Hematopoietic multipotent progenitor cell treated with erythropoietin and hydrocortisone succinate and interleukin-3 and kit ligand, for 4 days (in vitro differentiated cells): ENCODE measurements at places on chromosomes 6 and 20.

DNA sequence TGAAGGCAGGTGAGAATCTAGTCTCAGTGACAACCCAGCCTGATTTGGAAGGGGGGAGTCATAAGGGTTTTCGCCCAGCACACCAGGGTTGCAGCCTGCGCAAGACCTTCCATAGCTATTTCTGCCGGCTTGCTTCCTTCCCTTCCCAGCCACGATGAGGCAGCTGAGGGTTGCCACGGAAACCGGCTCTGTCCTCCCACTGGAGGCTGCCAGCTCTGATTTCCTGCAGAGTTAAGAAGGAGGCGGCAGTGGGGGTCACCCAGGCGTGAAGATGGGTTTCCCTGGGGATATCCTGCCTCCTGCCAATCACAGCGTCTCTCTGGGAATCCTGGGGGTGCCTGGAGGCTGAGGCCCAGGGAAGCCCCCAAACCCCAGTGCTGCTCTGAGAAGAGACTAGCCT, 23.1 kb upstream of the KCNB1 start:
- peak; percentile 8 for DNase-seq

DNA sequence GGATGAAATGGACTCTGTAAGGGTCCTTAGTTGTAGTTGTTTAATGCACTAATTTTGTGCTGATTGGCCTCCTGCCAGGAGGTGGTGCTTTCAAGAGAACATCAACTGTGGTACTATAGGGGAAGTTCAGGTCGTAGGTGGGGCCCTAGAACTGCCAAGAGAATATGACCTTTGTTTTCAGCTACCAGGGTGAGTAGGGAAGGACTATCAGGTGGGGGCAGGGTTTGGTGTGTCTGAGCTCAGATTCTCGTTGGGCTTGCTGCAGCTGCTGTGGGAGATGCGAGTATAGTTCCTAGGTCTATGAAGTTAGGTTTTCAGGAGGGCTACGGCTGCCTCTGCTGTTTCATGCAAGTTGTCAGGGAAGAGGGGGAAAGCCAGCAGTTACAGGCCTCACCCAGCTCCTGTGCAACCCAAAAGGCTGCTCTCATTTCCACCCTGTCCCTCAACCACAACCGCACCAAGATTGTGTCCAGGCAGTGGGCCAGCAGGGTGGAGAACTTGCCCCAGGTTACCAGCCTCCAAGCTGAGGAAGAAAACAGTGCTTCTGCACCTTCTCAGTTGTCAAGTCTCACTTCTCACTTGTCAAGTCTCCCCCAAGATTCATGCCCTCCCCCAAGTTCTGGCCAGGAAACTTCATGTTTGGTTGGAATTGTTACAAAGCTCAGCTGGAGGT, 626.5 kb upstream of the MAP3K7 start:
- DNase-seq: no peak

DNA sequence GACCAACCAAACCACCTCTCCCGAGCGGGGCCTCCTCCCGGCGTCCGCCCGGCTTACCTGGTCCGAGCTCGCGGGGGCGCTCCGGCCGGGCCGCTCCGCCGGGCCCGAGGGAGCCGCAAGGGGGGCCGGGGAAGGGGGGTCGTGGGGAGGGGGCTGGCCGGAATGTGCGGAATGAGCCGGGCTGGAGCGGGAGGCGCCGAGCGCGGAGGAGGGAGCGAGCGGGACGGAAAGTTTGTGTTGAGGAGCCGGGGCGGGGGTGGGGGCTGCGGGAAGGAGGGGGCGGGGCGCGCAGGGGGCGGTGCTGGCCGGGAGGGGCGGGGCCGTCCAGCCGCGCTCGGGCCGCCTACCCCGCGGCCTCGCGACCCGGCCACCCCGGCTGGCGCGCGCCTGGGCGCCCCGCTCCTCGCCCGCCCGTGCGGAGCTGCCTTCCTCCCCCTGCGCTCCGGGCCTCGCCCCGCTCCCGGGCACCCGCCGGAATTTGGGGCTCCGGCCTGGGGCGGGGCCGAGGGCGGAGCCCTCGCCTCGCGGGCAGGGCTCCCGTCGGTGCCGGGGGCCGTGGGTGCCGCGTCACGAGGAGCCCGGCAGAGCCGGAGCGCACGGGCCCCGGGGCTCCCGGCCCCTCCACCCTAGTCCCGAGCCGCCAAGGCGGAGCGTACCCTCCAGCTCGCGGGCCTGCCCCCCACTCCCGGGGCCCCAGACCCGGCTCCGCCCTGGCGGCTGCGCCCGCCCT, at the start of gene TEAD3:
TSS of gene TEAD3 (minus strand) at position 239 of the 730 bp plus-strand sequence.
- peak; percentile 59 for DNase-seq

GRCh38 chr6:89843070-89843469, 13.4 kb downstream of the CASP8AP2 start:
- no peak for DNase-seq

DNA sequence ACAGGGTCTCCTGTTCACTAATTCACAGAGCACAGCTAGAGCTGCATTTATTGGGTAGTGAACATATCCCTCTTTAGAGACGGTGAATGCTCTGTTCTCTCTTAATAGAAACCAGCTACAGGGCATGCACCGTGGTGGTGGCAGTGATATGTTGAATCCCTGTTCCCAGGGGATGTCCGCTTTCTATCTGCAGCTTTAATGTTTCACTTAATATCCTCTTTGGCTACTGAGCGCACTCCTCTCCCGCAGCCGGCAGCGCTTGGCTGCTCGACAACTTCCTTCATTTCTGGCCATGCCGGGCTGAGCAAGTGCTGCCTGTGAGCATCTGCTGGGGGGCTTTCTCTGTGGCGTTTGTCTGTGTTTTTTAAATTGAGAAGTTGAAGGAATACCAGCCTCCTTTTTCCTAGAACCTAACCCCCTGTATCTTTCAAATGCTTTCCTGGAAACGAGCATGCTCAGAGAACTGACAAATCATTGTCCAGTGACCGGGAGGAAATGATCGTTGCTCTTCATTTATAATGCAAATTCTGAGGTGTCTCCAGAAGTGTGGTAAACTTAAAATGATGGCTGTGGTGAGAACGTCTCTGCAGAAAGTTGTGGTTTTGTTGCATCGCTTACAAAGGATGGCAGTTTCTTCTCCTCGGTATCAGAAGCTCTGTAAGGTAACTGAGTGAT, 297.9 kb downstream of the UTRN start:
- DNase-seq: peak; percentile 83

- no peak for DNase-seq
Observed at GRCh38 chr6:105326833-105327770, 75.8 kb downstream of the PREP start.

- no peak for DNase-seq
Observed at GRCh38 chr6:48597951-48598350, 487.0 kb upstream of the PTCHD4 start.

DNA sequence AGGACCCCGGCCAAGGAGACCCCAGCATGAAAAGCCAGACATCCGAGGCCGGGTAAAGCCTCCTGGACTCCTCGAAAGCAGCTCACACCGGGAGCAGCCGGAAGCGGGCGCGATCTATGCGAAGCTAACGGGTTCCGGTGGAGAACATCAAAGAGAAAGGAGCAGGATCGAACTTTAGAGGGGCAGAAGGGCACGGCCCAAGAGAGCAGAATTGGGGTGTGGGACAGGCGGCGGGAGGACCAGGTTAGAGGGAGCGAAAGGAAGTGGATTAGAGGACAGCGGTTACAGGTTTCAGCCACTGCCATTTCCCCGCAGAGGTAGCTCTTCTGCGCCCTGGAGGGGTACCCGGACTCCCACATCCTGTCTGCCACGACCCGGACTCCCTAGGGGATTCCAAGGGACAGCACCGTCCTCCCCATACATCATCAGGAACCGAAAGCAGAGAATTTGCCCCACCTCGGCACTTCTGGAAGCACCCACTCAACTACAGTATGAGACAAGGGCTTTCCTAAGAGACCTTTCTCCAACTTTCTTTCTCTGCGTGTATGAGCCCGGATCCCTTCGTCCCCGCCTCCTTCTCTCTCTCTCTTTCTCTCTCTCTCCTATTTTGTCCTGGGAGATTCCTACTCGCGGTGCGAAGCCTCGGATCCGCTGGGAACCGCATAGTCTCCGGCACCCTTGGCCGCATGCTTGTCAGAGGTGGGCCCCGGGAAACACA, 507 bp upstream of the VGLL2 start:
- DNase-seq: no peak

DNA sequence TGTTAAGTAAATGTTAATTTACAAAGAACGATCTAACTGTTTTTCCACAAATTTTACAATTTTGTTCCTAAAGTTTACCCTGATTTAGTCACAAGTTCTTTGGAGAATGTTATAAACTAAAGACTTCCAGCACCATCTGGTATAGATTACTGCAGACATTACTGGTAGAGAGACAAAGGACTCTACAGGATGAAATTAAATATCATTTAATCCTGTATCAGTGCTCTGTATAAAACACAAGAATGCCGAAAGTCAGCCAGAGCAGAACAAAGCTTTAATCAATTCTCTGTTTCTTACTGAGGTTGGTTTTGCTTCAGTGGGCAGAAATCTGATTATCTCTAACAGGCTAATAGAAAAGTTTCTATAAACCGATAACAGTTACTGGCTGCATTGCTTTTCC, 763.6 kb downstream of the TENT5A start:
- no peak for DNase-seq

DNA sequence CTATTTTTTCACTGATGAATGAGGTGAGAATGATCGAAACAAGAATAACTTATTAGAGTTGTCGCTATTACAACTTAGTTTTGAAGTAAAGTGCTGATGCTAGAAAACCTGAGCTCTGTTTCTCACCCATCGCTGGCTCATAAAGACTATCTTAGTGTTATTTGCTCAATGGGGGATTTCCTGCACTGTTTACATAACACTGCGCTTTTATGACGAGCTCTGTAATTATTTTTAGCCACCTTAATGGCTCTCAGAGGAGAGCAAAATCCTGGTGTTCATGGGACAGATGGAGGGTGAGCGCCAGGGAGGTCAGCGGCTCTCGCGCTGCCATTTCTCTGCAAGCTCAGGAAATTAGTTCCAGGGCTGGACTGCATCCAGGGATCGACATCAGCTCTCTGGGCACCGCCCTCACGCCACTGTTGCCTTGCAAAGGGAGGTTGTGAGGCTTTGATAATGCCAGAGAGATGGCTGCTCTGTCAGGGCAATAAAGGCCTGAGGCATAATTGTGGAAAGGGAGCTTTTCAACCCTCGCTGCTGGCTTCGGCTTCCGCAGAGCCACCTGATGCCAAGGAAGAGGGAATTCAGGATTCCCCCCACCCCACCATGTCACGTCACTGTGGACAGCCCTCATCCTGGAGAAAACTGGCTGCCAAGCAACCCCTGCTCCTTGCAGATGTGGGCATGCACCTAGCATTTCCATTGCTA, 72.0 kb downstream of the DACT2 start:
- peak; percentile 16 for DNase-seq

- DNase-seq: no peak
Observed at GRCh38 chr20:22939181-22939580, 95.9 kb upstream of the SSTR4 start.

- DNase-seq: peak; percentile 75
Observed at GRCh38 chr20:44056010-44056698, 130.8 kb downstream of the JPH2 start.

GRCh38 chr20:9401371-9401770, 113.0 kb upstream of the LAMP5 start:
- no peak for DNase-seq

DNA sequence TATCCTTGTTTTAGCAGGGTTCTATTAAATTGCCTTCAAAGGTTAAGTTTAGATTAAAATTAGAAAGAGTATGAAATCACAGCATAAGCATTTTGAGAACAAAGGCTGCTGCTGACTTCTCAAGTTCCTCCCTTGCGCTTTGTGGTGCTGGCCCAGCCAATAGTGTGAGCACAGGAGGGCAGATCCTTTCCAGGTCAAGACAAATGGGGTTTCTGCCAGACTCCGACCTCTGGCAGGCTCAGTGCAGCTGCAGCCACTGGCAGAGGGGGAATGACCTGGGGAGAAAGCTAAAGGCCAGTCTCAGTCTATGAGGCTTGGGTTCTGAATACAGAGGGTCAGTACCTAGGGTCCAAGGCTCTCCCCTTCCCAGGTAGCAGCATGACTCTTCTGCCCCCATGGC, 27.0 kb downstream of the CLIC5 start:
- no peak for DNase-seq

DNA sequence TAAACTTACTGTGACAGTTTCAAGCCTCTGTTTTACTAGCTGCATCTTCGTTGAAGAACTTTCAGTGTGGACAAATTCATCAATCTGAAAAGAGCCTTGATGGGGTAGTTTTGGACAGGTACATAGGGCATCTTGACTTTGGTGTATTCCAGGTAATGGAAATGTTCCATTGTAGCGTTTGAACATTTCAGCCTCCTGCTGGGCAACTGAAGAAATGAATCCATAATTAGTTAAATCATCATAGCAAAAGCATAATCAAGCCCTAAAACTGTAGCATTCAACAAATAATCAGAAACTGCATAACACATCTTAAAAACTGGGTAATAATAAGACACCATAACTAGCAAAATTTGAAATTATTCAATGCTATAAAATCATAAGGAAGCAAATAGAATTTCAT, 86.2 kb downstream of the AHI1 start:
- DNase-seq: peak; percentile 36

DNA sequence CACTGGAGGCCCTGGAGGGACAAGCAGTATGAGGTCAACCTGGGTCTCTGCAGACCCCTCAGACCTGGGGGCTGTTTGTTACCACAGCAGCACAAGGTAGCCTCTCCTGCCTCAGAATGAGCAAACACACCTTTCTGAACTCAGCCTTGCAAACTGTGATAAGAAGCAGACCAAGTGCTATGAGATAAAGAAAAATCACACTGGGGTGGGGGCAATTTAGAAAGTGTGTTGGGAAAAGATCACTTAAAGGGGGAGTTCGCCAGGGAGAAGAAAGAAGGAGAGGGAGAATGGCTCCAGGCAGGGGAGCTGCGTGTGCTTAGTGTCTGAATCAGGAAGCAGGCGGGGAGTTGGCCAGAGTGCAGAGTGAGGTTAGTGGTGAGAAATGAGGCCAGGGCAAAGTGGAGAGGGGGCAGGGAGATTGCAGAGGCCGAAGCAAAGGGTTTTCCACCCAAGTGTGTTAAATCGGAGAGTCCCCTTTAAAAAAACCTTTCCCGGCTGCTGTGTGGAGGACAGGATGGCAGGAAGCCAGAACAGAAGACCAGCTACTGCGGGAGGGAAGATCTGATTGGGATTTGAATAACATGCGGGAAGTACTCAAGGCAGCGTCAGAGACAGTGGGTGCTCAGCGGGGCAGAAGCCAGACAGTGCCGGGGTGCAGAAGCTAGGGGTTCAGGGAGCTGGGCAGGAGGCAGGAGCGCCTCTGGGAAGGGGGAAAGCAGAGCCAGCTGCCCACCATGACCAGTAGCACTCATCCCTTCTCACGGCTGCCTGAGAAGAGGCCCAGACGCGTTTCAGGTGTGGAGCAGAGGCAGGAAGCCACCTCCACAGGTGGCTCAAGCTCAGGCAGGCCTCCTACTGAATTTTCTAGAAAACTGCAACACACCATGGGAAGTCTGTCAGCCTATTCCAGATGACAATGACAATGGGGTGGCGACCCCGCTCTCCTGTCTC, 9.0 kb downstream of the ADA start:
- DNase-seq: peak; percentile 87

- no peak for DNase-seq
Observed at GRCh38 chr6:132405143-132405915, 4.1 kb upstream of the MOXD1 start.
